ENCODE measurements at places on chromosomes 3 and 15.

GRCh38 chr3:161208931-161209330 lies 12.2 kb upstream of the NMD3 start:
- DNase-seq, result no peak

DNA sequence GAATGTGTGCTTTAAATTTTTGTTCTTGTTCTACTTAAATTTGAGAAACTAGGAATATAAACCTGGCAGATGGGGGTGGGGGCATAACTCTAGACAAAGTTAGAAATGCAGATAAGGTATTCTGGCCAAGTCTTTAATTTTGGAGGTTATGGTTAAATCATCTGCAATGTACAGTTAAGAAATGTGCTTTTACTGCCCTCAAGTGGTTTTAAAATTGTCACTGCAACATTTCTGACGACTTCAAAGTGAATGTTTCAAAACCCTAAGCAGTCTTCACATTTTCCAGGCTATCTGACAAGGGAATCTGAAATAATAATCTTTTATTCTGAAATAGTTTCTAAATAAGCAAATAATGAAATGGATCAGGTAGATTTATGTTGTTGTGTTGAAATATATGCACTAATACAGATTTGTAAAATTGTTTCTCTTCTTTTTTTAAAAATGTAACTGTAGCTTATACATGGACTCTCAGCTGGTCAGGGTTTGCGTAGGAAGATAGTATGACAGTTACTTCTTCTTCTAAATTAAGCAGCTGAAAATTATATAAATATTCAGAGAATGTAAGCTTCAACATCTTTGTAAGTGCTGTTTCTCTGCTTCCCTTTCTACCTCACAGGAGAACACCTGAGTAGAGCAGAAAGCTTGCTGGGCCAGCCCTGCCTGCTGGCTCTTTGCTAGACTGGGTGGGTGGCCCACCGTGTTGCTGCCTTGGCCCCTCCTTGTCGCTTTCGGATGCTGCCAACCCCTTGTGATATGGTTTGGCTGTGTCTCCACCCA lies 45.0 kb downstream of the SUCNR1 start:
- DNase-seq, result no peak

DNA sequence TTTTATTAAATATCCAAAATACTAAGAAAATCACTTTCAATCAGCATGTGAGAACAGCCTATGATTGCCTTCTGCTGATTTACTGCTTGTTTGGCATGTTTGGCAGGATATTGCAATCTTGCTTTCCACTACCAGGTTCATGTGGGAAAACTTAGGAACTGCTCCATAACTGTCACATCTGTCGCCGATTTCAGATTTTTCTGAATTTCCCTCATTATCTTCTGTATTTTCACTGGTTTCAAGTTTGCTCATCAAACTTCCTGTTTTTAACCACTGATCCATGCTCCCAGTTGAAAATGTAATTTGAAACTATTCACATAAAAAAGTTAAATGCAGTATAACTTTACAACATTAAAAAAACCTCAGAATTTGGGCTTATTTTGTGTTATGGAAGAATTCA lies 93.0 kb downstream of the NFKBIZ start:
- no peak for DNase-seq

DNA sequence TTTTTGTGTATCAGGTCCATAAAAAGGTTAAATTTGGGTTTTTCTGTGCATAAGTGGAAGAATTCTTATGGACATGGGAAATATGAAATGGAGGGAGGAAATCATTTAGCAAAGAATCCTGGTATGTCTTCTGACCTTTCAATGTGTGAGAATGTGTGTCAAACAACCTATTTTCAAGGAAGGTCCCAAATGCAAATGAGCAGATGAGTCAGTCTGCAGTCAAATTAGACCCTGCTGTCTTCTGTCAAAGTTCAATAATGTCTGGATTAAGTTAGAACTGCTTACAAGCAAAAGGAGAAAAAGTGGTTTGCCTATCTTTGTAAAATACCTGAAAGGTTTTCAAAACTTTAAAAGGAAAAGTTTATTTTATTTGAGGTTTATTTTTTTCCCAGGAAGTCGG lies 15.3 kb downstream of the FBN1 start:
- DNase-seq, result no peak

- DNase-seq, result no peak
These were observed 23.9 kb downstream of the VGLL3 start for GRCh38 chr3:86967062-86967461.
